ENCODE measurements at places on chromosomes 5 and 9.
A peak's percentile ranks its signal among the peaks of the same experiment; 100 is the strongest.

- DNase-seq, result no peak
These were observed 14.5 kb upstream of the ANKRD55 start for GRCh38 chr5:56247592-56247991.

- no peak for DNase-seq
These were observed 415.0 kb downstream of the ARHGEF28 start for GRCh38 chr5:74040811-74041491.

- no peak for DNase-seq
These were observed 57.0 kb upstream of the FSD1L start for GRCh38 chr9:105390871-105391270.

- no peak for DNase-seq
These were observed 379 bp upstream of the EGFLAM start for GRCh38 chr5:38258042-38258318.

DNA sequence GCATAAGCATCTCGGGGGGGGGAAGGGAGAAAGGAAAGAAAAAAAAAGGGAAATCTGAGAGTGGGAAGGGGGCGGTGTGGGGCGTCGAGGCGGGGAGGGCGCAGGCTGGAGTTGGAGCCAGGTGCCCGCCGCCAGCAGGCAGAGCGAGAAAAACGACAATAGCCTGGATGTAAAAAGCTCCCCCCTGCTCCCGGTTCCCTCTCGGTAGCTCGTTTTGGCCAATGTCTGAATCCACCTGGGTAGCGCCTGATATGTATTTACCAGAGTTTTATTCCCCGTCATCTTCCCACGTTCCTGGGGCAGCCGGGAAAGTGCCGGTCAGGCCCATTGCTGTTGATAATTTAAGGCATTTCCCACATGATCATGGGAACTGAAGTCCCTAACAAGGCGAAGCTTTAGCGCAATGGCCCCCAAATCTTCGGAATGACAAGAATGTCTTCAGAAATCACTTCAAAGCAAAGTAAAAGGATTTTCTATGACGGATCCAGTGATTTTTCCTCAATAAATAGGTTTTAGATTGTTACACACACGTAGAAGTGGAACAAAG lies 3.0 kb upstream of the OTP start:
- peak; percentile 47 for DNase-seq

DNA sequence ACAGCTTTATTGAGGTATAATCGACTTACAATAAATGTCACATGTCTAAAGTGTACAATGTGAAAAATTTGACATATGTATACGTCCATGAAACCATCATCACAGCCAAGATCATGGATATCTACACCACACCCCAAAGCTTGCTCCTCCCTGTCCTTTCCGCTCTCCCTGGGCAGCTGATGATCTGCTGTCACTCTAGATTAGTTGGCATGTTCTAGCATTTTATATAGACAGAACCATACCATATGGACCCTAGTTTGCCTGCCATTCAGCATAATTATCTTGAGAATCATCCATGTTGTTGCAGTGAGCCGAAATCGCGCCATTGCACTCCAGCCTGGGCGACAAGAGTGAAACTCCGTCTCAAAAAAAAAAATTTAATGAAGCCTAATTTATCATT lies 42.5 kb downstream of the ERGIC1 start:
- no peak for DNase-seq

- no peak for DNase-seq
These were observed 18.1 kb downstream of the ANKRD33B start for GRCh38 chr5:10581867-10582511.

DNA sequence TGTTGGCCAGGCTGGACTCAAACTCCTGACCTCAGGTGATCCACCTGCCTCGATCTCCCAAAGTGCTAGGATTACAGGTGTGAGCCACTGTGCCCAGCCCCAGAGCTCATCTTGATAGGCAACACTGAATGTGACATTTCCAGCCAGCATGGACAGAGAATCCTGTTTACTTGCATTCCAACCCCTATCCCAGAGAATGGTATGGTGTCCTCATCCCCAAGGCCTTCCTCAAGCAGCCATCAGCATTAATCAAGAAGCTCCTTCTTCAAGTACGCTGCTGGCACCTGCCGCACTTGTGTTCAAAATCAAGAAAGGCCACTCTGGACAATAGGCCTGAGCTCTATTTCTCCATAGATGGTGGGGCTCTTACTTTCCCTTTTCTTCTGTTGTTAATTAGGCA lies 40.2 kb downstream of the STARD4 start:
- DNase-seq, result no peak

GRCh38 chr5:103744159-103744558 lies 181.6 kb upstream of the NUDT12 start:
- no peak for DNase-seq

DNA sequence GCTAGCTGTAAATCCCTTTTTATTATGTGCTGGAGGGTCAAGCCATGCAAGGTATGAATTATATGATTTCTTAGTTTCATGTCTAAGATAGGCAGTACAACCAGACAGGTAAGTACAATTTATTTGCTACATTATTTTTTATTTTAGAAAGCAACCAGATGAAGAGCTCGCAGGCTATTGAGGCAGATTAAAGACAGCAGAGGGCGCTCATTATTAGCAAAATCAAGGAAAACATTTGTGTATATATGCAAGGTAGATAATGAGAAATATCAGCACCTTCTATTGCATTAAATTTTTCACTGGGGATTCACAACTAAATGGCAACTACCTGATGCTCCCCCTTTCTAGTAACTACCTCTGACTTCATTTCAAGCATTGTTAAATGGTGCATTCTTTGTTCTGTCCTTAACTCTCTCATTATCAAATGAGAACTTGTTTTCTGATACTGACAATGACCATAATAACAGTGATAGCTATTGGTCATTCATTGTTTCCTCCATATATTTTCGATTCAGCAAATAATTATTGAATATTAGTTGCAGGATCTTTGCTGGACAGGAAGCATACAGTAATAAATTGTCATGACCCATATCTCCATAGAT lies 8.6 kb downstream of the SCGB3A2 start:
- DNase-seq, result peak; percentile 4

DNA sequence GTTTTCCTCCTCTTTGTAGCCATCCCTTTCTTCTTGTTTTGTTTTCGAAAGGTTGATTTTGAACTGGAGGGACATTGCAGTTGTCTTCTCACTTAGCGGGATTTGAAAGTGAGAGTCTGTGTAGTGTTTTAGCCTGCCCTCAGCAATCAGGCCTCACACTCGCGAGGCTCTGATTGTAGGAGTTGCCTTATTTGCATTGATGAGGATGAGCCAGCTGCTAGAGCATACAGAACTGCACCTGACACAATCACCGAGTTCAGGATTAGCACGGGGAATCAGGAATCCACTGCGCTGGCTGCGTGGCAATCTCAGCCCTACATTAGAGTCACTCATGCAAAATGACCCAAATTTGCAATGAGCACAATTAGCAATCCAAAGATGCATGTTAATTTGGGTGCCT lies 122.5 kb upstream of the TMEM161B start:
- DNase-seq, result no peak

DNA sequence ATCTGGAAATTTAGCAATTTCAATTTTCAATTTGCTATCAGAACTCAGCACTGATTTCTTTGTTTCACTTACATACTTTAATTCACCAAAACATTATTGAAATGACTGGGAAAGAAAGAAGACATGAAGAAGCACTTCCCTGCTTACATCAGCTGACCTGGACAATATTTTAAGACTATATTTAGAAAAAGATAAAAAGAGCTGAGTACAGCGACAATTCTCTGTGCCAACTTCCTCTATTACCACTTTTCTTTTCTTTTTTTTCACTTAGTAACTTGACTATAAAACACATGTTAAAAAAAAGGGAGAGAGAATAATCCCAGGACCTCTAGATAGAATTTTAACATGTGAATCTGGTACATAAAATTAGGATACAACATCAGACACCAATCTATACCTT lies 35.6 kb downstream of the MEF2C start:
- DNase-seq, result no peak

- DNase-seq, result no peak
These were observed 2.0 kb upstream of the MZB1 start for GRCh38 chr5:139391570-139392323.

DNA sequence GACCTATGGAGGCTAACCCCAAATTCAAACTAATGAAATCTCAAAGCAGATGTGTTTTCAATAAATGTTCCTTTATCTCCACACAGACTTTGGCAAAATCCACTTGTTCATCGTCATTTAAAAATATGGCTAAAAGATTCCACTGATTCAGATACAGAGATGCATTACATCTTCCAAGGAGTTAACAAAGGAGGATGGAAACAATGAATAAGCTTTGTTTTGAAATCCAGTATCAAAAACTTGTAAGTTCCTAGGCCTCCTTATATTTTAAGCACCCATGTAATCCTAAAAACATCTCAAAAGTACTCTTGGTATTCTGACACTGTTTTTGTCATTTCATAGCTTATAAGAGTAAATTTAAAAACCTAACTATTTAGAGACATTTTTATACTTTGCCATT lies 345.6 kb upstream of the ACTBL2 start:
- no peak for DNase-seq

GRCh38 chr5:73391441-73391881 lies 57.1 kb downstream of the FOXD1 start:
- no peak for DNase-seq

DNA sequence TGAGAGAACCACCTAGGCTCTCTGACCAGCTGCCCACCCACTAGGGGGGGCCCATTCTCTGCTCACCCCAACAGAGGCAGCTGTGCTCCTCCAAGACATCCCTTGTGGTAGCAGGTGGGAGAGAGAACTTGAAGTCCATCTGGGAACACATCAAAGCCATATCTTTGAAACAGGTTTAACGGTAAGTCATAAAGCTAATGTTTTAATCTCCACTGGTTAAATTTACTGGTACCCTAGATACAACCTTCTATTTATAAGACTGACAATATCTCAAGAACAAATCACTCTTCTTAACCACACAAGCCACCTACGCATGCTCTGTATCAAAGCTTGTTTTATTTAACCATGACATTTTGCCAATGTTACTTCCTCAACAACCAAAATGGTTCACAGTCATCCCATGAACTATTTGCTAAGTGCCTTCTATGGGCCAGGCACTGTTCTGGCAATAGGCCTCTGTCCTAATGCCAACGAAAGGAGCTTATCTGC lies 20.4 kb downstream of the AUH start:
- no peak for DNase-seq

GRCh38 chr9:93565089-93565488 lies 11.3 kb upstream of the PHF2 start:
- DNase-seq, result no peak

DNA sequence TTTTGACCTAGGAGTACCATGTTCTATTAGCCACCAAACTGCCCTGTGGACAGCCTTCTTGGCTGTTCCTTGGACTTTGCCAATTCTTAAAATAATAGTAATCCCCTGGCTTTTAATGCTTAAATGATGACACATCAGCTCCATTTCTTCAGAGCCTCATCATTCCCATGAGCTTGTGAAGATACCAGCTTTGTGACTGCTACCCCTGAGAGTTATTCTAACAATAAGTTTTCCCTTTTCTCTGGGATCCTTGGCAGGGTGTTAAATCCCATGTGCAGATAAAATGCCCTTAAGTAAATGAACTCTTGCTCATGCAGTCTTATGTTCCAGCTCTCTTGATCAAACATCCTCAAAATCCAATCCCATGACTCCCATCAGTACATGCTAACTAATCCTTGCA lies 415.3 kb downstream of the CETN3 start:
- DNase-seq, result no peak

- DNase-seq, result no peak
These were observed 36.0 kb upstream of the IL7R start for GRCh38 chr5:35820735-35821134.

DNA sequence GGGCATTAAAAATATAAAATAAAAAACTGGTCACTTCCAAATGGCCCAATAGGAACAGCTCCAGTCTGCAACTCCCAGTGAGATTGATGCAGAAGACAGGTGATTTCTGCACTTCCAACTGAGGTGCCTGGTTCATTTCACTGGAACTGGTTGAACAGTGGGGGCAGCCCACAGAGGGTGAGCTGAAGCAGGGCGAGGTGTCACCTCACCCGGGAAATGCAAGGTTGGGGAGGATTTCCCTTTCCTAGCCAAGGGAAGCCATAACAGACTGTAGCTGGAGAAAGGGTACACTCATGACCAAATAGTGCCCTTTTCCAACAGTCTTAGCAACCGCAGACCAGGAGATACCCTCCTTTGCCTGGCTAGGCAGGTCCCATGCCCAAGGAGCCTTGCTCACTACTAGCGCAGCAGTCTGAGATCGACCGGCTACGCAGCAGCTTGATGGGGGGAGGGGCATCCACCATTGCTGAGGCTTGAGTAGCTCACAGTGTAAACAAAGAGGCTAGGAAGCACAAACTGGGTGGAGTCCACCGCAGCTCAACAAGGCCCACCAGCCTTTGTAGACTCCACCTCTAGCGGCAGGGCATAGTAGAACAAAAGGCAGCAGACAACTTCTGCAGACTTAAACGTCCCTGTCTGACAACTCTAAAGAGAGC lies 12.7 kb downstream of the RLN1 start:
- DNase-seq, result no peak

DNA sequence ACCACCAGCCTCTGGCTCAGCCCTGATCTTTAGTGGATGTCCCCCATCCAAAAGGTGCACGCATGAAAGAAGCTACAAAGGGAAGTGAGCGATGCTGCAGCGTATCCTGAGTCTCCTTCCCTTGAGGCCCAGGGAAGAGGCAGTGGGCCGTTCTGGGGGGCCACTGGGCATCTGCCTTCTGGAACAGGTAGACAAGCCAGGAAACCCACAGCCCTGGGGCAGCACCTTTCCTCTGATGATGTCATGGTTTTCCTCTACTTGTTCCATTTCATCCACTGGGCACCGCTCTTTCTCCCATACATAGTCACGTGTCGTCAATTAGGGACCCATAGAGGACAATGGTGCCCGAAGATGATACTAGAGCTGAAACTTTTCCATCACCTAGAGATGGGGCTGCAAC lies 194.0 kb upstream of the IRX1 start:
- DNase-seq, result no peak

DNA sequence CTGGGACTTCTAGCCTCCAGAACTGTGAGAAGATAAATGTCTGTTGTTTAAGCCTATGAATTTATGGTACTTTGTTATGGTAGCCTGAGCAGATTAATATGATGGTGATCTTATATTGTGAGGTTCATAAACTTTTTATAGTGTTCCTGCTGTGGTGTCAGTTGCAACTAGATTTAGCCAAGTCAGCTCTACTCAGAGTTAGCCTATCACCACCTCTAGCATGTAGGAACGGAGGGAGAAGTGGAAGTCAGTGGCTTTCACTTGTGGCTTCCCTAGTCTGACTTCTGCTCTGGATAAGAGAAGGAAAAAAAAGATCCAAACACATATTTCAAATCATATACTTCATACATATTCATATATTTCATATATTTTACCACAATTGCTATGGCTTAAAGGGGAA lies 6.6 kb downstream of the POC5 start:
- DNase-seq, result no peak

DNA sequence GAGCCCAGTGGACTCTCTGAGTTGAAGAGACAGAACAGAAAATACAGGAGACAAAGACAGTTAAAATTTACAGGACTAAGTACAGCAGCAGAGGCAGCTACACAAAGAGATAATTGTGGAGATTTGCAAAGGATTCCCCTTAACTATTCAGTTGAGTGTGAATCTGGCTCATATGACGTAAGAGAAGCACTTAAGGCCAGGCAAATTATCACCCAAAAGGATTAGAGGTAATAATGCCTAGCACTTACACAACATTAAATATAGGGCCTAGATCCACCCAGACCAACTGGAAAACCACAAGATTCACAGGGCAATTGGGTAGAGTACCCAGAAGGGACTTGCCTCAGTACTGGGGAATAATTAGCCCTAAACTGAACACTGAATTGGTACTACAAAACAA lies 41.3 kb downstream of the ADAMTS6 start:
- DNase-seq, result peak; percentile 14
